AG10803 (cell line): ENCODE measurements at places on chromosomes 16 and 17.
A peak's percentile ranks its signal among the peaks of the same experiment; 100 is the strongest.

DNA sequence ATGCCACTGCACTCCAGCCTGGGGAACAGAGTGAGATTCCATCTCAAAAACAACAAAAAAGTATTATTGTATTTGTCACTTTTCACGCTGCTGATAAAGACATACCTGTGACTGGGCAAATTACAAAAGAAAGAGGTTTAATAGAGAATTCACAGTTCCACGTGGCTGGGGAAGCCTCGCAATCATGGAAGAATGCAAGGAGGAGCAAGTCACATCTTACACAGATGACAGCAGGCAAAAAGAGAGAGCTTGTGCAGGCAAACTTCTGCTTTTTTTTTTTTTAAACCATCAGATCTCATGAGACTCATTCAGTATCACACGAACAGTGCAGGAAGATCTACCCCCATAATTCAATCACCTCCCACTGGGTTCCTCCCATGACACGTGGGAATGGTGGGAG, 41.5 kb upstream of the ETV4 start:
- no peak for DNase-seq

- no peak for DNase-seq
These were observed 233.3 kb downstream of the SOX9 start for GRCh38 chr17:72354071-72354470.

DNA sequence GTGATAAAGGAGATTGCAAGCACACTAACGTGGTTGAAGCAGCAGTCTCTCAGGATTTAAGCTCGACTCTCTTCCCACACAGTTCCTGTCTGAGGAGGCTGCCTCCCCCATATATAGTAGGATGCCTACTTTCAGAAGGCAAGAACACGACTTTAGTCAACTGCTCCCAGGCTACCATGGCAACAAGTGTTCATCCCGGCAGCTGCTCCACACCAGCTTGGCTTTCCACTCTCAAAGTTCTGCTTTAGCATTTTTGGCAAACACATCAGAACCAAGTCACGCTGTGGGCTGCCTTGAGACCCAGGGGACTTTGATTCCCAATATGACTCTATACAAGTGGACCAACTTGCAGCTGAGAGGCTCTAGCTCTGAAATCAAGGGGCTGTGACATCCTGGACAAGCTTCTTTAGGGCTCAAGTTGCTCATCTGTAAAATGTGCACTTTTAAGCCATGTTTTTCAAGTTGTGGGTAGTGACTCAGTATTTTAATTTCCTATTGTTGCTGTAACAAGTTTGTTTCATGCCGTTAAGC, 16.5 kb downstream of the ZP2 start:
- DNase-seq, result peak; percentile 30

- DNase-seq, result peak; percentile 83
These were observed 111.0 kb downstream of the N4BP1 start for GRCh38 chr16:48498769-48499631.

- DNase-seq, result no peak
These were observed 13.9 kb upstream of the CLEC18C start for GRCh38 chr16:70159355-70160348.
